ENCODE measurements at places on chromosomes 3 and 15. TPM values are rescaled to one million over a fixed set of nuclear protein-coding genes. Genes with fewer than 3 reads are reported as not detected.

Gene LINGO1
- 15.1 TPM for polyA plus RNA-seq

DNA sequence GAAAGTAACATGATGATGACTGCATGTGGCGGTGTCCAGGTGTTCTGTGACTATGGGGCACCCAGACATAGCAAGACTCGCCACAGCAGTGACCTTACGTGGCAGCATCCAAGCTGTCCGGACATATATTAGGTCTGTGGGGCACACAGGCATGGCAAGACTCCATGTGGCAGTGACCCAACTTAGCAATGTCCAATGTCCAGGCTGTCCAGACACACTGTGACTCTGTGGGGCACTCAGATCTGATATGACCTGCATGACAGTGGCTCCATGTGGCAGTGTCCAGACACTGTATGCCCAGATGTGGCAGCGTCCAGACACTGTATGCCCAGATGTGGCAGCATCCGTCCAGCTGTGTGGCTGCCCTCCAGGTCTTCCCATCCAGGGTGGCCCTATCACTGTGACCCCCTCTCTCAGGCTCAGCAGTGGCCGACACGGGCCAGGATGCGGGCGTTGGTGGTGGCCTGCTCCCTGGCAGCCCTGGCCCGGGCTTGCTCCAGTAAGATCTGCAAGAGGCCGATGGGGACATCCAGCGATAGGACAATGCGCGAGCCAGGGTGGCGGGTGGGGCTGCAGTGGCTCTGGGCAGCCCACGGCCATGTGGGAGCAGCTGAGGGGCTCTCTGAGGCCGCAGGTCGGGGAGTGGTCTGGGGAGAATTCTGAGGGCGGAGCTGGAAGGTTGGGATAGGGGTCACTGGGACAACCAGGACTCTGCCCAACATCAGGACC lies 1.1 kb downstream of the UCN2 start:
- DNase-seq, result no peak

DNA sequence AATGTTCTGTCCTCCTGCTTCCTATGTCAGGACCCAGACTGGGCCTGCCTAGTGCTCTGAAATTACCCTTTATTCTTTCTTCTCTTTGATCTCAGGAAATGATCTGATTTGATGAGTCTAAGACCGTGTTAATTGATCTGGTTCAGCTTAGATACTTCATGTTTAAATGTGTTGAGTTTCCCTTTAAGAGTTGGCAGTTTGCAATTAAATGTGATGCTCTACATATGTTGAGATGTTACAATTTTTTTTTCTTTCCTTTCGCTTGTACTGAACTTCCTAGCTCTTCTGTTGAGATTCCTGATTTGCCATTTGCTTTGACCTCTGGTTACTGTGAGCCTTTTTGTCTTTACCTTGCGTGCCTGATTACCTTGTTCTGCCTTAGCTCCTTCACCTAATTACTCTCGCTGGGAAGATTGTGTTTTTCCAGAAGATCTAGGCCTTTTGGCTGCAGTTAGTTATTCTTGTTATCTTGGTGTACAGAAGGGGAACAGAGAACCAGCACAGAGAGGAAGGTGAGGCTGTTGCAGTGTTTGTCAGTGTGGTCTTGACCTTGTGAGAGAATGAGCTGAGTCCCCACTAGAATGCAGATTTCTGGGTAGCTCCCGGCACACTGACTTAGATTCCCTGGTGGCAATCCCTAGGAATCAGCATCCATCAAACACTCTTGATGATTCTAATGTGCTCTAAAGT lies 203.6 kb downstream of the EDEM1 start:
- DNase-seq, result no peak

DNA sequence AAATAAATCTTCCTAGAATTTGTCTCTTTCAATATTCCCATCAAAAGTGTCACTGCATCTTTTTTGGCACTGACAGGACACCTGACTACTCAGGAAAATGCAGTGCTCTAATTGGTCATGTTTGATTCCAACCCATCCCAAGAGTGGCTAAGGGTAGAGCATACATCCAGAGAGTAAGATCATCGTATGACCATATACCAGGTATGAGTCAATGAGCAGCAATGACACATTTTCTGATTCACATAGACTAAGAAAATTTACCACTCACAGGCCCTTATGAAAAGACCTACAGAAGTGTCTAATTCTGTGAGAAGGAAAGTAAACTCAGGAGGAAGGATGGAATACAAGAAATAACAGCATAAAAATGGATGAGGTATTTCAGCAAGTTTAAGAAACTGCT lies 434.2 kb downstream of the ZIC1 start:
- no peak for DNase-seq
